Endodermal cell (in vitro differentiated cells): ENCODE measurements at places on chromosomes 1 and 21. TPM values are rescaled to one million over a fixed set of nuclear protein-coding genes. Genes with fewer than 3 reads are reported as not detected.

KCNJ10 gene
- 0.11 to 0.35 TPM in 2 of 3 replicates, not detected in the other for total RNA-seq

HMGCL gene
- total RNA-seq: 23.9 and 24.0 TPM in 2 replicates

SV2A gene
- 19.2 to 26.6 TPM (median 25.6 TPM) in 3 replicates for total RNA-seq

LCE1F gene
- not detected in 2 replicates for total RNA-seq
